ENCODE measurements at places on chromosomes 2 and 18.

DNA sequence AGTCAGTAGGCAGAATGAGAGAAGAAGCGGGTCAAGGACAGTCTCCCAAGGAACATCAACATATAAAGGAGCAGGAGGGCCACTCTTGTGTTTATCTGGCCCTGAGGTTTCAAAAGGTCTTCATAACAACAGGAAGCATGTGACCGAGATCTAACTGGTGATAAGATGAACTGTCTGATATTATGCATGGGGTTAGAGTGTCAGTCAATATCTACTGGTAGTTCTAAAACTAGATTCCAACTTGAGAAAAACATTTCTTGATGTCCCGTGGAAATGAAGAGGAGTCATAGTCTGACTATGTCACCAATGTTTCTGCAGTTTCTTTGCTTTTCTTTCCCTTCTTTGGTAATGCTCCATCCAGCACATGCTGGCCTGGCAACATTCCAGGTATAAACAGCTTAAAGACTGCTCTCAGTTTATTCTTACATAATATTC lies 77.5 kb upstream of the ITPRID2 start:
- DNase-seq, result peak; percentile 16

DNA sequence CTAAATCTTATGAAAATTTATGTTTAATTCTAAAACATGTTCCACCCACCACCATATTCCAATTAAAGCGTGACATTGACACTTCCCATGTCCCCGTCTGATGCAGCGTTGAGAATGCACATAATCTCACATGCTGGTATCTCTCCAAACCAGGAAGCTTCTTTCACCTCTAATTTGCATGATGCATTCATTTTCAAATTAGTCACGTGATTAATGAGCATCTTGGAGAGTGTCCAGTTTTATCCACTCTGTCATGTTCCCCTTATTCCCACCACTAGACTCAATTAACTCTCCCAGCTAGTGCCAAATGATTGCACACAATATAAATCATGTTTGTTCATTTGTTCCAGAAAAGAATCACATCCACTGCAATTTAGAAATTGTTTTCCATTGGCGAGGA lies 105.8 kb downstream of the RIT2 start:
- no peak for DNase-seq

DNA sequence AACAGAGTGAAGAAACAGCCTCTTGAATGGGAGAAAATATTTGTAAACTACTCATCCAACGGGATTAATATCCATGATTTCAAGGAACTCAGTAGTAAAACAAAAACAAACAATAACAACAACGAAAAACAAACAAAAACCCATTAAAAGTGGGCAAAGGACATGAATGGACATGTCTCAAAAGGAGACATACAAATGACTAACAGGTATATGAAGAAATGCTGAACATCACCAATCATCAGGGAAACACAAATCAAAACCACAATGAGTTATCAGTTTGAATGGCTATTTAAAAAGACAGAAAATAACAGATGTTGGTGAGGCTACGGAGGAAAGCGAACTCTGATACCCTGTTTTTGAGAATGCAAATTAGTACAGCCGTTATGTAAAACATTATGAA lies 224.8 kb upstream of the NRXN1 start:
- no peak for DNase-seq

- DNase-seq, result no peak
Measured at GRCh38 chr2:152782171-152782570, 63.8 kb downstream of the ARL6IP6 start.

- no peak for DNase-seq
Measured at GRCh38 chr2:232022718-232023117, 61.2 kb downstream of the DIS3L2 start.

DNA sequence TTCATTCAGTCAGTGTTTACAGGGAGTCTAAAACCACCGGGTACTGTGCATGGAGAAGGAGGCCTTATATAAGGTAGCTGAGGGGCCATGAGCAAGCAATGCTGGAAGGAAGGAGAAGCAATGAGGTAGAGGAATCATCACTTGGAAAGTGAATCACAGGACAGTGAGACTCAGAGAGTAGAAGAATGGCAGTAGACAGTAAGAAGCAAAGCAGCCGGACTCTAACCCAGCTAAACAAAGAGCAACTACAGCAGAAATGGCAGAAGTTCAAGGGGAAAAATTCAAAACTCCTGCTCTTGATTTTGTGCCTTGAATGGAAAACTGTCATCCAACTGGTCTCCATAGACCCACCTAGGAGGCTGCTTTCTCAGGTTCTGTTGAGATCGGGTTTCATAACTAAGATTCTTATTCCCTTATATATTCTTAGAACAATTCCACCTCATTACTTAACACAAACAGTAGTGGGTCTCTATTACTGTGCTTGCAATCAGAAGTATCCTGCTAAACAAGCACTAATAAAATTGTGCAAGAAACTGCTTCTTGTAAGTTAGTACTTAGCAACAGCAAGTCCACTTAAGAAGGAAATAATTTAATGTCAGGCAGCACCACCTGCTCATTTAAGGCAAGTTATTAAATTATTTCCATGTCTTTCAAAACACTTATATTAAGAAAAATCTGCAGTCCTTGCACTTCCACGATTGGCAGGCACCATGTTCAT lies 68.0 kb downstream of the RBMS1 start:
- DNase-seq, result no peak

- no peak for DNase-seq
Measured at GRCh38 chr18:363301-364085, 95.6 kb upstream of the THOC1 start.

DNA sequence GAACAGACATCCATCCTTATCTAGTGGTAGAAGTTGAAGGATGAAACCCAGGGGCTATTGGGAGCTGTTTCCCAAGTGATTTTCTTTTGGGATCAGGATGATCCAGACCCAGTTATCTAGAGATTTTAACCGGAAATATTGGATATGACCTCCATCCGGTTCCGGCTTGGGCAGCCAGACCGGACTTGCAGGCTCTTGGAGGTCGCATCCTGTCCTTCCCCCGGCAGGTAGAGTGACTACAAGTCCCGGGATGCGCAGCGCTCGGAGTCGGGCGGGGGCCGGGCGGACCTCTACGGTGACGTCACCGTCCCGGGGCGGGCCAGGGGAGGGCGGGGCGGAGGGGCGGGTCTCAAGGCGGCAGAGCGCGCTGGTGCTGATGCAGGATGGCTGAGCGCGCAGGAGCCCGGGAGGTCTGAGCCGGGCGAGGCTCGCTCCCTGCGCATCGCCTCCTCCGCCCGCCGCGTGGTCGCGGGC lies at the start of gene KIF5C:
KIF5C (plus strand) TSS at position 360 of the 474 bp plus-strand sequence. CDS start 391 bp downstream, outside the sequence.
- peak; percentile 89 for DNase-seq

GRCh38 chr2:238589591-238590460 lies 163.1 kb downstream of the ASB1 start:
- no peak for DNase-seq

DNA sequence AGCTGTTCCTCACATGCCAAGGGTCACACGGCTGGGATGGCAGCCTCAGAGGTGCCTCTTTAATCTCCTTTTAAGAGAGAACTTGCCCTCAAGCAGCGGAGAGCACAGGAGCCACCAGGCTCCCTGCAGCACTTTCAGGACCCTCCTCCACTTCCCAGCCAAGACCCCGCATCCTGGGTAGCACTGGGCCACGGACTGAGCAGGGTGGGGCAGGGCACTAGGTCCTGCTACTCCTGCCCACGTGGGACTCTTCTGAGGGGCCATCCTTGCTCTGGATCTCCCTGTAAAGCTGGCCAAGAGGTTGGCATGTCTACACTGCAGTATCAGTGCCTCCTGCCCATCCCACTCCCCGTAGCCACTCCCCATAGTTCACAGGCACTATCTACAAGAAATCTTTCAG lies 175.3 kb upstream of the GLI2 start:
- DNase-seq, result no peak

- peak; percentile 30 for DNase-seq
Measured at GRCh38 chr2:118202707-118203303, 114.5 kb downstream of the INSIG2 start.

- DNase-seq, result no peak
Measured at GRCh38 chr2:71120195-71120594, 9.8 kb downstream of the MCEE start.

DNA sequence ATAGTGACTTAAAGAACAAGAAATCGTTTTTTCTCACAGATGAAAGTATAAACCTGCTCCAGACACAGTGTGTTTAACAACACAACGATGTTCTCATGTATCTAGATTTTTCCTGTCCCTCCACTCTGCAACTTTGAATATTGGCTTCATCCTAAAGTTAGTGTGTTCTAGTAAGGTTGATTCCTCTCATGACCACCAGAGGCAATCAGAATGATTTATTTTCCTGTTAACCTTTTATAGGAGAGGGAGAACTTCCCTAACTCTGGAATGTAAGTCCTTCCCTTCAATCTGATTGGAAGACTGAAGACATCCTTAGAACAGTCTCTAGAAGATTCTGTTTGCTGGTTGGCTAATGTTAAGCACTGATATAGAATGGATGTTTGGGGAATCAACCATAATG lies 41.0 kb upstream of the TAF4B start:
- DNase-seq, result no peak

GRCh38 chr2:148031152-148031551 lies 10.3 kb downstream of the MBD5 start:
- DNase-seq, result no peak

GRCh38 chr18:49976795-49977560 lies 163.6 kb upstream of the ACAA2 start:
- DNase-seq, result no peak

GRCh38 chr18:33583901-33584300 lies 5.9 kb downstream of the ASXL3 start:
- DNase-seq, result no peak

- no peak for DNase-seq
Measured at GRCh38 chr2:88329815-88330603, 122.5 kb downstream of the FOXI3 start.

DNA sequence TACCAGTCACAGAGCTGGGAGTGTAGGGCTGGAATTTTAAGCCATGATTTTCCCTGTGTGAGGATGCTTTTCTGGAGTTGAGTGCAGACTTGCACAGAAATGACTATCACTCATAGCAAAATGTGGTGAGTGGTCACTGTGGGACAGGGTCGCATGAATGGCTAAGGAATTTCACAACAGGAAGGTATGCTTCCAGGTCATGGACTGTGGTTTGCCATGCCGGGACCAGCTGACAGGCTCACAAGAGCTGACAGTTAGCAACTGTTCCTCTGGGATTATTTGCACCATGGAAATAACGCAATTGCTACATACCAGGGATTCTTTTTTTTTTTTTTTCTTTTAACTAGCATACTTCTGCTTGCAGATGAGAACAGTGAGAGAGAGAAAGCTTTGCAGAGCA lies 3.8 kb upstream of the UXS1 start:
- DNase-seq, result no peak

DNA sequence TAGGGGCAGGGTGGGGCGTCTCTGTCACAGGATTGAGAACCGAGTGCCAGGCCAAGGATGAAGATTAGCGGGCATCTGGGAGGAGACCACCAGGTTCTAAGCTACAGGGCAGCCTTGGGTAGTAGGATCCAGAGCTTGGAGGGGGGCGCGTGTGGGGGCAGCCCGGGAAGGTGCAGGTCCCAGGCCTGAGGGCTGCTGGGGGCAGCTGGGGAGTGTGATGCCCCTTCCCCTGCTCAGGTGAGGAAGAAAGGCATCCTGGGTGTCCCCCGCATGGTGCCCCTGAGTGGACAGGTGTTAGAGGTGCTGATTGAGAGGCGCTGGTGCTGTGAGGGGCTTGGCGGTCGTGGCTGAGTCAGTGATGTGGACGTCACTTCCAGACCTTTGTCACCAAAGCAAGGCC lies 33.9 kb upstream of the MBP start:
- no peak for DNase-seq

DNA sequence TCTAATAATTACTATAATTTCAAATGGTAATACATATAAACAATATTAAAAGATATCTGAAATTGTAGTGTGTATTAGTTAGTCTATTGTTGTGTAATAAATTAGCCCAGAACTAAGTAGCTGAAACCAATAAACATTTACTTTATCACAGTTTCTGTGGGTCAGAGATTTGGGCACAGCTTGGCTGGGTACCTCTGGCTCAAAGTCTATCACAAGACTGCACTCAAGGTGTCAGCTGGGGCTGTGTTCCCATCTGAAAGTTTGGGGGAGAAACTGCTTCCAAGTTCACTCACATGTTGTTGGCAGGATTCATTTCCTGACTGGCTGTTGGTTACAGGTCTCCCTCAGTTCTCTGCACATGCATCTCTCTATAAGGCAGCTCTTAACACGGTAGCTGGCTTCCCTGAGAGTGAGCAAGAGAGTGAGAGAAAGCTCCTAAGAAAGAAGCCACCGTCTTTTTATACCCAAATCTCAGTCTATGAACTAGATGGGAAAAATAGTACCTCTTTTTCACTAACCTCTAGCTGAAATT lies 25.6 kb upstream of the WIPF1 start:
- no peak for DNase-seq

DNA sequence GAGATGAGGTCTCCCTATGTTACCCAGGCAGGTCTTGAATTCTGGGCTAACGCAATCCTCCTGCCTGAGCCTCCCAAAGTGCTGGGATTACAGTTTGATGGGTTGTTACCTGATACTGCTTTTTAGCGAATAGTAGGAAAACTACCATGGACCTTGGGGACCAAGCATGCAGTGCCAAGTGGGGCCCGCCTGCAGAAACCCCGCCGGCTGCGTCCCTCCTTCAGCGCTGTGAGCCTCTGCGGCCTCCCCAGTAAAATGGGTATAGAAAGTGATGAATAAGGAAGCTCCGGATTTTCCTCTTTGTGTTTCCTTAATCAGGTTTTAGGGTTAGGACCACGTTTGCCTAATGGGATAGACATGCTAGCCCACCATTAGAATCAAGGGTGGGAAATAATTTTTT lies 30.4 kb downstream of the RAMP1 start:
- no peak for DNase-seq

GRCh38 chr18:49841236-49842217 lies 28.2 kb upstream of the ACAA2 start:
- DNase-seq, result no peak

- DNase-seq, result no peak
Measured at GRCh38 chr18:25686960-25687500, 335.1 kb upstream of the ZNF521 start.

GRCh38 chr2:24429197-24430074 lies 61.6 kb upstream of the NCOA1 start:
- no peak for DNase-seq

- DNase-seq, result no peak
Measured at GRCh38 chr2:217086038-217086522, 226.2 kb upstream of the TNP1 start.

DNA sequence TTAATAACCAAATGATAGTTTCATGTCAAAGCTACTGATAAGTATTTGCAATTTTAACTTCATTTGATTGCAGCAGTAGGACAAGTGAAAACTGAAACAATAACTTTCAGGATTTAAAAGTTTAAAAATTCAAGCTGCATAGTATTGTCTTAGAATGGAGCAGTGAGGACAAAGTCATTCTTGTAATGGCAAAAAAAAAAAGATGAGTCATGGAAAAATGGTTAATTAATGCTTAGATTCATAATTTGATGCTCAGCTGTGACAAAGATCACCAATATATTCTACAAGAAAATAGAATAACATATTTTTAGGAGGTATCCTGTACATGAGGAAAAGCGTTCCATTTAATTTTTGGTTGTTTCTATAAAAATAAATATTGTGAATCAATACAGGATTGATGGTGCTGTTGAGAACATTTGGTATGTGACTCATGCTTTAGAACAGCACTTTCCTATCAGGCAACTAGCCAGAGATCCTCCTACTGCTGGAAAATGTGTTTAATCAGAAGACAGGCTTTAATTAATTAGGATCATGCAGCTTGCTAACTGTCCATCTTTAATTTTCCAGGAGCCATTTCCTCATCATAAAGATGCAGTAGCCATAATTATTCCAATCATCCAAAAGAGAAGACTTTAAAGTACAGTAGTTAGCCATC lies 239.0 kb upstream of the MMADHC start:
- no peak for DNase-seq
